SK-MEL-5 (cell line): ENCODE measurements at places on chromosomes 5 and 9. TPM values are rescaled to one million over a fixed set of nuclear protein-coding genes. Genes with fewer than 3 reads are reported as not detected.

- no peak for DNase-seq
These were observed 80.2 kb downstream of the PTPN3 start for GRCh38 chr9:109417585-109418544.

GRCh38 chr9:79184831-79185230, 386.9 kb upstream of the TLE4 start:
- DNase-seq: no peak

DNA sequence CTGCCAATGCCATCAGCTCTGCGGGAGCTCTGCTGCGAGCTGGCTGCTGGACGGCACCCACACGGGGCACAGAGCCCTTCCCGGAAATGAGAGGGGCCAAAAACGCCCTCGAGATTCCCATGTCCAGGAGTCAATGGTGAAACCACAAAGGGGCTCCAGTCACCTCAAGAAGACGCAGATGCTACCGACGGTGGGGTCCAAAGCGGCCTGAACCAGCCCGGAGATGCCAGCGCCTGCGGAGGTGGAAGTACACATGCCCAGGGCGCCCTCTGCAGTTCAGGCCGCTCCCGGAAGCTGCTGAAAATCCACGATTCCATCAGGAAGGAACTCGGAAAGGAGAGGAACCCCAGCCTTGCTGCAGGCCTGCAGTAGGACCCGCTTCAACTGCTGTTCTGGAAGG, 82.4 kb upstream of the SELENOP start:
- no peak for DNase-seq

Gene ENTPD8
- not detected in 2 replicates for total RNA-seq

Gene OCLN
- 10.9 and 11.9 TPM in 2 replicates for total RNA-seq

DNA sequence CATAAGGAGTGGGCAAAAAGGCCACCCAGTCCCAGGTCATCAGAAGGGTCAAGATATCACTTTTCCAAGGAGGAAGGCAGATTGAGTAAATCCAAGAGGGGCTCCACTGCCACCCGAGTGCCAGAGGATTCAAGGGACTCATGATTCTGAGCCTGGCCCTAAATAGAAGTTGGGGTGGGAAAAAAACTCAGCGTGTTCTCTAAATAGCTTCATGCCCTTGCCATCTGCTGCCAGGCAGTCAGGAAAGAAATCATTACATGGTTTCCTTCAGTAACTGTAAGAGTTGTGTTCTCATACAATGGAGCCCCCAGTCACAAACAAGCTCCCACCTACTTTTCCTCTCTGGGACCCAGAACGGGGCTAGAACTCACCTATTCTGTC, 37.2 kb downstream of the SAR1B start:
- DNase-seq: no peak

DNA sequence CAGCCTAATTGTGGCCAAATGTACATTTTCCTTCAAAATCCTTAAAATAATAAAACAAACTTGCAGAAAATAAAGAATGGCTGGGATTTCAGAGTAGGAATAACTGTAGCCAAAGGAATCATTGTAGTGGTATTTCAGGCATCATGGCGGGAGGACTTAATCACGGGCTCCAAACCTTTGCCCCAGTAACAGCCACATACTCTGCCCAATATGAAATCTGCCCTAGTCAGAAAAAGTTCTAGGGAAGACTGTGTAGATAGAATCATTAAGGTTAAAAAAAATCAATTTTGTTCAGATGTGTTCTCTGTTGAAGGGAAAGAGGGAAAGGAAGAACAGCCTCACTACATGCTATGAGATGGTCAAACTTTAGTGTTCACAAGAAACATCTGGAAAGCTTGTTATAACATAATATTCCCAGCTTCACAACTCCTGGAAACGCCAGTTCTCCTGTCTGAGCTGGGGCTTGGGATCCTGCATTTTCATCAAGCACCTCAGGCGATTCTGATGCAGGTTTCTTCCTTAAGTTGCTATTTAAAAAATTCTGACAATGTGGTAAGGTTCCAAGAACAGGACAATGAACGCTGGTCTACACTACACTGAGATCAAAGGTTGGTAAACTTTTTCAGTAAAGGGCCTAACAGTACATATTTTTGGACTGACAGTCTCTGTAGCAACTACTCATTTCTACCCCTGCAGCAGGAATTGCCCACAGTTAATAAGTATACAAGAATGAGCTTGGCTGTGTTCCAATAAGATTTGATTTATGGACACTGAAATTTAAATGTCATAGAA, 87.9 kb downstream of the CEMIP2 start:
- DNase-seq: no peak

Gene FOXD4
- total RNA-seq: 0.08 and 0.26 TPM in 2 replicates

Gene KLHL3
- 0.66 and 0.83 TPM in 2 replicates for total RNA-seq

DNA sequence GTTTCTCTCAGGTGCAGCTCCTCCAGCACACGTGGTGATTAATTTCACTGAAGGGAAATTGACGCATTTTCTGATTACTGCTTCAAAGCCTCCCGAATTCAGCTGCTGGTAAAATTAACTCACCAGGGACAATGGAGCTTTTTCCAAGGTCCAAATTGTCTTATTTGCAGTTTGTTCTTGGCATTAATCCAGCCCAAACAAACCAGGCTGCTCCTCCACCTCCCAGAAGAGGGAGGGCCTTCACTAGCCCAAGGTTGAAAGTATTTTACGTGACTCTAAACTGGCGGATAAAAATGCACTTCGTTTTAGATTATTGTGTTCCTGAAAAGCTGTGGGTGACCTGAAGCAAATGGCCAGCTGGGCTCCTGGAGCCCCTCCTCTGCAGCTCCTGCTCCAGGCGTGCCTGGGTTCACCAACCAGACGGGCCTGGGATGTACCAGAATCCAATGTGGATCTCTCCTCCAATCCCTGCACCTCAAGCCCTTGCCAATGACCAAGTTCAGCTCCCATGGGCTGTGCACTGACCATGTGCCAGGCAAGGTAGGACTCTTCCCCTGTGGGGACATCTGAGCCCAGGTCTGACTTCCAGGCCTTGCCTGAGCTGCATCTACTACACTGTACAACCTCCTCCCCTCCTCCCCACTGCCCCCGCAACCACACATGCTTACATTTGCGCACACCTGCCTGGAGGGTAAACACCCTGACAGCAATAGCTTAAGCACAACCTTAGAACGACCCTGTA, 193.4 kb downstream of the CDK5RAP2 start:
- DNase-seq: no peak

Gene CDC23
- 32.1 and 36.2 TPM in 2 replicates for total RNA-seq

GRCh38 chr5:5593391-5593790, 170.9 kb downstream of the ICE1 start:
- DNase-seq: no peak

Gene TIGD6
- total RNA-seq: 5.5 and 6.6 TPM in 2 replicates

- DNase-seq: no peak
These were observed 54.7 kb upstream of the SIMC1 start for GRCh38 chr5:176183321-176184074.

Gene GRIN3A
- total RNA-seq: not detected in 2 replicates

DNA sequence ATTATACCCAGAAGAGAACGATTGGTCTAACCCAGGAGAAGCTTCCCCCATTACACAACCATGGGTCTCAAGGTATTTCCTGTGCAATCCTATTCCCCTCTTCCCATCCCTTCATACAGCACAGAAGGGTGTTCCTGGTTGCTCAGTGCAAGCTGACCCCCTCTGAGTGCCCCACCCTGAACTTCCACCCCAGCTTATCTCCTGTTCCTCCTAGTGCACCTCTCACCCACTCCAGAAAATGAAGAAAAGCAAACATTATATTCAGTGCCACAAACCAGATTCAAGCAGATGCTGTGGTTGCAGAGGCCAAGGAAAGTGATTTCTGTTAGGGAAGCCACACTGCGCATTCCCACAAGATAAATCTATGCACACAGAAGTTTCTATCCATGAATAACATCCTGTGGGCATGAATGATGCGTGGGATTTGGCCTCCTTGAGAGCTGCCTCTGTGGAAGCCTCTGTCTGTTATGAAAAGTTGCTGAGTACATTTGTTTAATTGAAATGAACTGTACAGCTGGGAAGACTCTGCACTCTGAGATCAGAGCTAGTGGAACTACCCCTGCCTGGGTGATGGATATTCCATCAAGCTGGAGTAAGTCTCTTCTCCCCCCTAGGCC, 2.2 kb upstream of the OR2S2 start:
- no peak for DNase-seq

GRCh38 chr9:13718539-13718938, 439.0 kb upstream of the MPDZ start:
- no peak for DNase-seq

DNA sequence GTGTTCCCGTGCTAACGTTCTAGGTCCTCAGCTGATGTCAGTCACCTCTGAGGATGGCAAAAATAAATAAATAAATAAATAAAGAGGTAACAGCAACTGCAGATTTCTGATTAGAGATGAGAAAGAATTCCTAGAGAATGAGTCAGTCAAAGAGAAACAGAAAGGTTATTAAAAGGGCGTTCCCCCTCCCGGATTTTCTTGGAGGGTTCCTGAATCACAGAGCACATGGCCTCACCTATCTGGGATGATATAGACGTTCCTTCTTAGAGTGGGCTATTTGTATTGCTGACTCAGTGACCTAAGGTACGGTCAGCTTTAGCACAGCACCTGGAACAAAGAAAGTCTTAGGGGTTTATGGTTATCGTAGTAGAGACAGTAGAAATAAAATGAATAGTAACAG, 30.6 kb downstream of the HTR4 start:
- DNase-seq: no peak

Gene IRX1
- 0.75 and 1.2 TPM in 2 replicates for total RNA-seq

DNA sequence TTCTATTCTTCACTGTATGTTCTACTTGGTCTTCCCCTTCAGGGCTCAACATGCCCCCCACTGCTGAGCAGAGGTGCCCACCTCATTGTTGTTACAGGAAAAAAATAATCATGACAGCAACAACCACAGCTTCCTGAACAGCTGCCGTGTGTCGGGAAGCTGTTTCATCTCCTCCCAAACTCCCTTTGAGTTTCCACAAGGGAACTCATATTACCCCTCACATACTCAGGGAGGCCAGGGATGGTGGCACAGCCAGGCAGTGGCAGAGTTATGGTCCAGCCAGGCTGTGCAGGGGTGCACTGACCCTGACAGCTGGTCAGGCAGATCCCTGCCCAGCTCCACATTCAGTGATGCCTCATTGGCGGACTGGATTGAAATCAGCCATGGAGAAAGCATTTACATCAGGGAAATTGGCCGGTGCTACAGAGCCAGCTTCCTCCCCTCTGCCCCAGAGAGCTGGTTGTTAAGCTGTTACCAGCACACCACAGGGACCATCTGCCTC, 37.3 kb downstream of the SARDH start:
- DNase-seq: no peak

- DNase-seq: no peak
These were observed 84.5 kb downstream of the TMEM167A start for GRCh38 chr5:82992646-82993045.

- no peak for DNase-seq
These were observed 15.1 kb downstream of the PSAT1 start for GRCh38 chr9:78311886-78312524.

- no peak for DNase-seq
These were observed 237.8 kb downstream of the PAPPA start for GRCh38 chr9:116391306-116391900.
